ENCODE measurements at places on chromosomes 12 and 14.

GRCh38 chr14:64468451-64468850 lies 3.2 kb downstream of the AKAP5 start:
- no peak for DNase-seq

DNA sequence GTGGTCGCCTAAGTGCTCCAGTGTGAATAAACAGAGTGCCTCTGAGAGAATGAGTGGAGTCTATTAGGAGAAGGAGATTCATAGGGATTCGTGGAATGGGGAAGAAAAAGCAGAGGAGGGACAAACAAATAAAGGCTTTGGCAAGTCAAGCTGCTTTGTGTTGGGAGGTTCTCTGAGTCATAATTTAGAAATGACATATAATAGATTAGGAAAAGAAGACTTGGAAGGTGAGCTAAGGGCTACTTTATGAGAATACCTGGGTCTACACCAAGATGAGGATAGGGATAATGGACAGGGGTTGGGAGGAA lies 6.4 kb upstream of the NTN4 start:
- DNase-seq, result no peak

DNA sequence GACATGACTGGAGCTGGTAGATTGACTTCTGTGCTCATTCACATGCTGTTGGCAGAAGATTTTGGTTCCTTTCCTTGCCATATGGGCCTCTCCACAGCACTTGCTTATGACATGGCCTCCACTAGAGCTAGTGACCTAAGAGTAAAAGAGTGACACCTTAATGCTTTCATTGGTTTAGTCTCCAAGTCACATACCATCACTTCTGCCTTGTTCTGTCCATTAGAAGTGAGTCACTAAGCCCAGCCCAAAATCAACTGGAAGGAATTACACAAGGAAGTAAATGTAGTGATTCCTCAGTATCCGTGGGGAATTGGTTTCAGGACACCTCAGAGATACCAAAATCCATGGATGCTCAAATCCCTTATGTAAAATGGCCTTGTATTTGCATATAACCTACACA lies 81.3 kb downstream of the PPHLN1 start:
- DNase-seq, result no peak

DNA sequence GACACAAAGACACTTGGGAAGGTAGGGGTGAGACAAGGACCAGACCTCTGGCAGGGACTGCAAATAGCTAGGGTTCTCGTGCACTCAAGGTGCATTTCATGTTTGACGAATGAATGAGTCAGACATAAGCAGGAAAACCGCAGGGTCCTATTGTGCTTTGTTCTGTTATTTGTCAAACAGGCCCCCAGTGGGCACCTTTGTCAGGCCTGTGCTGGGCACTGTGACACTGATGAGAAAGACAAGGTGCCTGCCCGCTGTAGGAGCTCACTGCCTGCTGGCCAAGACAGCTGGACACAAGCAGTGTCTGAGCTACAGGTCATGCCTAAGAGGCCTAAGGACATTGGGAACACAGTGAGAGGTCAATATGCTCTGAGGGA lies 2.3 kb downstream of the OTUB2 start:
- DNase-seq, result no peak

GRCh38 chr12:7042842-7043241 lies 17.7 kb upstream of the C1S start:
- DNase-seq, result peak; percentile 61

GRCh38 chr12:132171293-132171967 lies 27.2 kb downstream of the NOC4L start:
- peak; percentile 64 for DNase-seq

GRCh38 chr12:29208060-29208459 lies 59.0 kb downstream of the FAR2 start:
- DNase-seq, result no peak

- DNase-seq, result no peak
Observed at GRCh38 chr12:49675137-49675536, 32.1 kb downstream of the FMNL3 start.

DNA sequence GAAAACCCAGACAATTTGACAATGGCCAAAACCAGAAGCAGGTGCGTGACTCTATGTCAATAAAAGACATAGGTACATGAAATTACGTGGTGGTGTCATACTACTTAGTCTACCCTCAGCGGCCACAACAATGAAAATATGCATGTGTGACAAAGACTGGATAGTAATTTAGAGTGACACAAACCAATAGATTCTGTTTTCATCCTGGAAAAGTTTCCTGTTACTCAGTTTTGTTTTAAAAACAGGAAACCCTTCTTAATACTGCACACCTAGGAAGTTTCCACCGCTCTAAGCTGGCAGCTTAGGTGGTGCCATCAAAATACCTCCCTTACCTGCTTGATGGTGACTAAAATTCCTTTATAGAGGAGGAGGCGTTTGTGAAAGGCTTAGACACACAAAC lies 15.1 kb downstream of the POU6F1 start:
- no peak for DNase-seq

DNA sequence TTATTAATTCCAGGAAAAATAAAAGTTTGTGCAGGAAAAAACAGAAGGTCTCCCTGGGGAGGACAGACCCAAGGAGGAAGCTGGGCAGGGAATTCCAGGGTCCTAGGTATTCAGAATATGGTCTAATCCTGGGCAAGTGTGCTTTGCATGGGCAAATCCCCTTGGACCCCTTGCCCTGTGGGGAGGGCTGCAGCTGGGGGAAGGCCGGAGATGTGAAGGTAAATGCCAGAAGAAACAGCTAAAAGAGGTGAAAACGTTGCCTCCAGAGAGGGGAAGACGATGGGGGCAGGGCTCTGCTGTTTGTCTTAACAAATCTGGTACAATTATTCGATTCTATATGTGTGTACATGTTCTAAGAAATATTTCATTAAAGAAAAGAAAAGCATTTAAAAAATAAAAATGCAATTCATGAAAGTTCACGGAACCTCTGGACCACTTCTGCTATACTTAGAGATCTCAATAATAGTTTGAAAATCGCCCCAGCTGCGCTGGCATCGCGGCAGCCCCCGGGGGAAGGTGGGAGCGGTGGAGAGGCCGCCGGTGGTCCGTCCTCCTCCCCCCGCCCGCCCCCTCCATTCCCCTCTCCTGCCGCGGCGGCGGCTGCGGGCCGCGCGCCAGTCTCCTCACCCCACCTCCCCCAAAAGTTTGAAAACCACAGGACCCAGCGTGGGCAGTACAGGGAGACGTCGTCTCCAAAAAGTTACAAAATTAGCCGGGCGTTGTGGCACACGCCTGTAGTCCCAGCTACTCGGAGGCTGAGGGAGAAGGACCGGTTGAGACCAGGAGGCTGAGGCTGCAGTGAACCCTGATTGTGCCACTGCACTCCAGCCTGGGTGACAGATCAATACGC lies 1.5 kb upstream of the PRPF40B start:
- peak; percentile 60 for DNase-seq

GRCh38 chr14:71554323-71554722 lies 377.9 kb upstream of the RGS6 start:
- no peak for DNase-seq

DNA sequence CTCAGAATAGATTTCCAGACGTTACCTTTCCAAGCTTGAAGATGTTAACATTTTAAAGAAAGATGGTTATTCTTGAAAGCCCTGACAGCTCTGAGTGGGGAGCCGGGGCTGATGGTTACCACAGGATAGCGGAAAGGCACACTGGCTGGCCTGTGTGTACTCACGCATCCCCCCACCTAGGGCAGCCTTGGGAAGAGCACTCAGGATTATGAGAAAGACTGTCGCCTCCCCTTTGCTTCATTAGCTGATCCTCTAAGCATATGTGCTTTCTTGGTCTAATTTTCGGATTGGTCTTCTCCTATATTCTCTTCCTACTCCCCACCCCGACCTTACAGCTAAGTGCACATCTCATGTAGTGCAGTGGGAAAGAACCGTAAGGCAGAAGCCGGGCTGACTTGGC lies 20.7 kb downstream of the NTF3 start:
- no peak for DNase-seq

GRCh38 chr12:107319533-107320032 lies 226.2 kb upstream of the CRY1 start:
- DNase-seq, result no peak

- DNase-seq, result no peak
Observed at GRCh38 chr12:128810182-128811127, 13.3 kb downstream of the SLC15A4 start.

DNA sequence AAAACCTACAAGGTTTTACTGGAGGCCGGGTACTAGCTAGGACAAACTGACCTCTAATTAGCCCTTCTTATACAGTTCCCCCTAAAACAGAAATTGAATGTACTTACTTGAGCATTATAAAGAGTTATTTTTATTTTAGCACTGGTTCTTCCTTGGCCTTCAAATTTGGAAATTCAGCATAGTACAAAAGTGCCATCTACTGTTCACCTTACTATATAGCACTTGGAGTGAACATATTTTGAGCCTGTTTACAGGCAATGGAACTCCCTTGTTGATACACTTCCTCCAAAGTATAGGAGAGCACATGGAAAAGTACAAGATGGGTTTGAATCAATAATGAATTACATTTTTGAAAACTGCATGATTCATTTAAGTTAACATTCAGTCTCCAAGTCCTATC lies 3.9 kb upstream of the POC1B start:
- peak; percentile 82 for DNase-seq

DNA sequence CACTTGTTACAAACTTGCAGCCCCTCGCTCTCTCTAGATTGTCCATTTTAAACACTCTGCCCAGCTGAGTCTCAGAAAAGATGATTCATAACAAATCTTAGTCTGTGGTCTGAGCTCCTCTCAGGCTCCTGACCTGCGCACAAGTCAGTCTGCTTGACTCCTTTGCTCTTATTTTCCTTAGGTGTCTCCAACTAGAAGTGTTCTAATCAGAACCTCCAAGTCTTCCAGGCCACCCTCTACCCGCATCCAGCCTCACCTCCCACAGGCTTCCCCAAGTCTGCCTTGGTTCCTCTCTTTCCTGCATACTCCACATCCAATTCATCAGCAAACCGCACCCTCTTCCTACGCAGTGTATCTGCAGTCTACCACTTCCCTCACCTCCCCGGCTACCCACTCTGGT lies 42.4 kb upstream of the BDKRB2 start:
- DNase-seq, result no peak

DNA sequence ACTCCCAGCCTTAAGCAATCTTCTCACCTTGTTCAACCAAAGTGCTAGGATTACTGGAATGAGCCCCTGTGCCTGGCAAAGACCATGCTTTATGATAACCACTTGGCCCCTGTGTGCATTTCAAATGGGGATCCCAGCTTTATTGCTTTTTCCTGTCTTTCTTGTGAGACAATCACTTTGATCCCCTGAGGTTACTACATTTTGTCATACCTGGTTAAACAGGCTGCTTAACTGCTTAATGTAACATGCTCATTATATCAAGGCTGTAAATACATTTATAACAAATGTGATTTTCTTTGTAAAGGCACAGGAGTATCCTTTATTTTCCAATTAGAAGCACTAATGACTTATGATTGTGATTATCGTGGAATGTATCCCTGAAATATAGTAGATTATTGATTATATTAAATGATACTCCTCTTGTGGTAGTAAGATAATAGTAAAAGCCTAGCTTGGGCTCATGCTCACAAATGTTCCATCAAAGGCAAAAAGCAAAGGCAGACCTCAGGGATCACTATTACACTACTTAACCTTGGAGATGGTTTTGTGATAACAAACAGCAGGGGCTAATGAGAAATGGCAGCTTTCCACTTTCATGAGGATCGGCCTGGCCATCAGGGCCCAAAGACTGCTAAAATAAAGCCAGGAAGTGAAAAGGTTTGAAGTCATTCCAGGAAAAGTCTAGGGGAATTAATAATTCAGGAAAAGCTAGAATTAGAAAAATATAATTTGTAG lies 290.8 kb upstream of the MDGA2 start:
- DNase-seq, result no peak

DNA sequence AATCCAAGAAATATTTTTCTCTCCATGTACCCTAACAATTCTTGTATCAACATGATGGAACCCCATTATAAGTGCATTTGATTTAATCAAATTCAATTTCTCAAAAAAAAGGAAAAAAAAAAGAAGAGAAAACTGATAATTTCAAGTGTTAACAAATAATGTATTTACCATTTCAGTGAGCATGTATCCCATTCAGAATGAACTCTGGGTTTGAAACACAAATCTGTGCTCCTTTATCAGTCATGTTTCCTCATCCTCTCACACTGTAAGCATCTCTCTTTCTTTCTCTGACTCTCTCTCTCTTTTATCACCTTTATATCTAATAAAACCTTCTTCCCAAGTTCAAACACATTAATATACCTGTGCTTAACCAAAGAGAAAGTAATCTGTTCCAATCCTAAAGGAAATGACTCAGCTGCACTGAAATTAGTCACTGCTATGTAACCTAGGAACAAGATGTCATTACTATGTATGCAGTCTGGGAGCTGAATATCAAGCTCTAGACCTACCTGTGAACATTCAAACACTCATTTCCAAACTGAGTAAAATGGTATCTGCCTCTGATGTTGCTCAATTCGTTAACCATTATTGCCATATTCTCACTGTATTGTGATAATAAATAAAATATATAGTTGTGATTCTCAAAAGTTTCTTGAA lies 135.0 kb upstream of the LRIG3 start:
- DNase-seq, result no peak

DNA sequence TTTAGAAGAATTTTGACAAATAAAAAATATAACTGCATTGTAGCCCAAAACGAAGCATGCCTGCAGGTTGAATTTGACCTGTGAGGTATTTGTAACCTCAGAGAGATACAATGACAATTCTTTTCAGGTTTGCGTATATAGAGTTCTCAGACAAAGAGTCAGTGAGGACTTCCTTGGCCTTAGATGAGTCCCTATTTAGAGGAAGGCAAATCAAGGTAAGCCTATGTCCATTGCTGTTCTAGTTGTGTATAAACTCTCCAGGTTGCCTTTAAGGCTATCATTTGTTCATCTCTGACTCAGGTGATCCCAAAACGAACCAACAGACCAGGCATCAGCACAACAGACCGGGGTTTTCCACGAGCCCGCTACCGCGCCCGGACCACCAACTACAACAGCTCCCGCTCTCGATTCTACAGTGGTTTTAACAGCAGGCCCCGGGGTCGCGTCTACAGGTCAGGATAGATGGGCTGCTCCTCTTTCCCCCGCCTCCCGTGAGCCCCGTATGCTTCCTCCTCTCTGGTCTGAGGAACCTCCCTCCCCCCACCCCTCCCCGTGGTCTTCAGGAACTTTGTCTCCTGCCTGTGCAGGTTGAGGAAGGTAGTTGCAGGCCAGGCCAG lies 2.7 kb downstream of the PABPN1 start:
- no peak for DNase-seq

- no peak for DNase-seq
Observed at GRCh38 chr14:56357428-56357827, 222.2 kb upstream of the TMEM260 start.

DNA sequence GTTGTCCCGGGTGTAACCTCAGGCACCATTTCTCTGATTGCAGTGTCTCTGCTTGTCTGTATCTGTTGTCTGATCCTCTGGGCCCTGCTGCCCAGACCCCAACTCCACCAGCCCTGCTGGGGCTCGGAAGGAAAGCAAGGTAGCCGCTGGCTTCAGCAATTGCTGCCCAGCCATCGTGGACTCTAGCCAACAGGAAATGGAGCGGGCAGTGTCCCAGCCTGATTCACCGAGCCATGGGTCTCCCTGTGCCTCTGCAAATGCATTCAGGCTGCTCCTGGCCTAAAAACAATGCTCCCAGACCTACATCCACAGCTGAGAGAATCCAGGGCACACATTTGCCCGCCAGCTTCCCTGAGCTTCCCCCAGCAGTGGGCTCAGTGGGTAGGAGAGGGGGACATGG lies 9.2 kb downstream of the TUNAR start:
- DNase-seq, result no peak
